ENCODE measurements at places on chromosomes 1 and 21. TPM values are rescaled to one million over a fixed set of nuclear protein-coding genes. Genes with fewer than 3 reads are reported as not detected.

The SAMD13 gene
- 0.67 TPM for total RNA-seq

The KPRP gene
- not detected for total RNA-seq

The UMODL1 gene
- total RNA-seq: not detected

The PDIK1L gene
- total RNA-seq: 6.2 TPM

DNA sequence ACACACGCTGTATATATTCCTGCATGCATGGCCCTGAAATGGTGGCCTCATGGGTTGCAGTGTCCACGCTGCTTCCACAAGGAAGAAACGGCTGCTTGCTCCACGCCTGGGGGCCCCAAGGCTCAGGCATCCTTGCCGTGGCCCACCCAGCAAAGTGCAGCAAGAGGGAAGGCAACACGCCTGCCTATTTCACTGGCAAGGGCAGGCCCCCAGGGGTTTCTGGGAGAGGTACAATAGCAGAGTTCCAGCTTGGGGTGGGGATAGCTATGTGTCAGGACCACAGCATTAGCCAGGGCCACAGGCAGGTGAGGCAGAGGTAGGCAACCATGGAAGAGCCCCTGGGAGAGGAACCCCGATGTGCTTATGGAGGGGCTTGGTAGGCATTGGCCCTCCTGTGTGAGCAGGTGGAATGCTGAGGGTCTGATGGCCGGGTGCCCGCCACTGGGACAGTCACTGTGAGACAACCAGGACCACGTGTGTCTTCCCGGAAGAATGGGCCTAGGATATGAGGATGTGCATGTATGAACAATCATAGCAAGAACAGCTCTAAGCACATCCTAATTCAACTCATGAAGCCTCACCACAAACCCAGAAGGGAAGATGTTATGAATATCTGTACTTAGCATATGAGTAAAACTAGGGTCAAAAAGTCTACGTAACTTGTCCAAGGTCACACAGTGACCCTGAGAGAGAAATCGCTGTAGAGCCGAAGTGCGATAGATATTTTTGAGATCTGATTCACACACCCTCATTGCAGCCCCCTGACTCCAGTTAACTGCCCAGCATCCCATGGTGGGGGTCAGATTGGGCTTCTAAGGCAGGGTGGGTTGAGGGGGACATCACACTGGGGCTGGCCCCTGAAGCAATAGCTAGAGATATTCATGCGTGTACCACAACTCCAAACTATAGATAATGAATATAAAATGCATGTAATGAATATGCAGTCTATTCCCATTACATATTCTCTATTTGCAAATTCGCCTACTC is 11.8 kb downstream of the TFF2 start:
- ATAC-seq: no peak
- no peak overlapping the region for H3K4me3 ChIP-seq
- no peaks in the 10 kb centered on the region for H3K4me1 ChIP-seq
- no peaks in the 10 kb centered on the region for H3K36me3 ChIP-seq

GRCh38 chr1:243508303-243508713 is 252.5 kb downstream of the SDCCAG8 start:
- ATAC-seq: no peak
- peaks cover 5% of the 10 kb centered on the region for H3K36me3 ChIP-seq
- H3K27ac ChIP-seq: no peak overlapping the region
- no peak overlapping the region for H3K4me3 ChIP-seq

DNA sequence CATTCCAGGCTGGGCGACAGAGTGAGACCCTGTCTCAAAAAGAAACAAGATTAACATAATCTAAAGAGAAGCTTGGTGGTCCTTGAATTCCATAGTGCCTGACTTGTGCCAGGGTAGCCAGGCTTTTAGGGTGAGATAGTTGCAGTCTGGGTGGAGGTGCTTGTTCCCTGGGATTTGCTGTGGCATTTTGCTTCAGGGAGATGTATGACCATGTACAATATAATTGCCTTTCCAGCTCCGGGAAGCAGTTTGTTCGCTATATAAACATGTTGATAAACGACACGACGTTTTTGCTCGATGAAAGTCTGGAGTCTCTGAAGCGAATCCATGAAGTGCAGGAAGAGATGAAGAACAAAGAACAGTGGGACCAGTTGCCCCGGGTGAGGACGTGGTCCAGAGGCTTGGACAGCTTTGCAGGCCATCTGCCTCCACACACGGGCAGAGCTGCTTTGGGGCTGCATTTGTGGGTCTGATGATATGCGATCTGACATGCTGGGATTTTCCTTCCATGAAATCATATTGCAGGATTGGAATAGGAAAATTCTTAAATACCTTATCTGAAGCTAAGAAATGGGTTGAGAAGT is 49.4 kb upstream of the KIF1B start:
- H3K4me1 ChIP-seq: peaks cover 3% of the 10 kb centered on the region
- H3K27me3 ChIP-seq: no peaks in the 10 kb centered on the region
- no peaks in the 10 kb centered on the region for H3K36me3 ChIP-seq
- no peak overlapping the region for H3K4me3 ChIP-seq

GRCh38 chr1:85199667-85200462 is 951 bp downstream of the SYDE2 start:
- no peaks in the 10 kb centered on the region for H3K36me3 ChIP-seq
- no peaks in the 10 kb centered on the region for H3K27me3 ChIP-seq
- ATAC-seq: no peak
- H3K4me3 ChIP-seq: peak overlapping the region; percentile 84
- peak overlapping the region; percentile 96 for H3K27ac ChIP-seq
- no peaks in the 10 kb centered on the region for H3K4me1 ChIP-seq

GRCh38 chr21:36804874-36805611 is 106.1 kb downstream of the SIM2 start:
- no peak overlapping the region for H3K4me3 ChIP-seq
- H3K4me1 ChIP-seq: no peaks in the 10 kb centered on the region
- no peaks in the 10 kb centered on the region for H3K36me3 ChIP-seq

DNA sequence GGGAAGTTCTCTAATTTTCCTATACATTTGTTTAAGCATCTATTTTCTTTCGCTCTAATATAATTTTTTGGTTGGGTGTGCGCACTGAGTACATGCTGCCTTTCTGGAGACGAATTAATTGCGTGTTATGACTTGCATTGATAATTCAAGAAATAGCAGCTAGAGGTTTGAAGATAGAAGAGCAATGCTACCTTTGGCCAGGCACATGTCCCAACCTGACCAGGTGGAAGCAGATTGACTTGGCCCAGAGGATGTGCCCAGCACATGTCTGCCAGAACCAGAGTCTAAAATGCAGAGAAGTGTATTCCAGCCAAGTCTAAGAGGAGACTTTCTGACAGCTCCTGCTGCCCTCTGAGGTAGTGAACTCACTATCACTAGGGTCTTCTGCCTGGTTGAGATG is 114.3 kb downstream of the SLC35F3 start:
- no peak overlapping the region for H3K27ac ChIP-seq
- peaks cover 7% of the 10 kb centered on the region for H3K27me3 ChIP-seq
- ATAC-seq: no peak
- H3K36me3 ChIP-seq: no peaks in the 10 kb centered on the region

DNA sequence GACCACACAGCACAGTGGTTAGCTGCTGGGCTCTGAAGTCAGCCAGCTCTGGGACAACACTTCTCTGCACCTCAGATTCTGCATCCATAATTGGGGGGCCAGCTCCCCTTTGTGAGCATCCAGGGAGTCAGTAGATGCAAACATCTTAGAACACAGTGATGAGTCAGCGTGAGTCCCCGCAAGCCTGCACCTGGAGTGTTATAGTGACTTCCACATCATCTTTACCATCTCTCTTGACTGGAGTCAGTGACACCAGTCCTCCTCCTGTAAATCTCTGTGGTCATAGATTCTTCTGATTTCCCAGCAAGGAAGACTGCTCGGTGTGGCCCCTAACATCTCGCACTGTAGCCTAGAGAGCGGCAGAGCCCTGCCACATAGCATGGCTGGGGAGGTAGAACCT is 13.9 kb upstream of the EDN2 start:
- no peaks in the 10 kb centered on the region for H3K27me3 ChIP-seq
- no peaks in the 10 kb centered on the region for H3K4me1 ChIP-seq
- no peaks in the 10 kb centered on the region for H3K36me3 ChIP-seq
- peak overlapping the region; percentile 90 for H3K27ac ChIP-seq

GRCh38 chr1:161013488-161014230 is 7.3 kb downstream of the F11R start:
- H3K36me3 ChIP-seq: no peaks in the 10 kb centered on the region
- no peaks in the 10 kb centered on the region for H3K27me3 ChIP-seq
- peak; percentile 93 for ATAC-seq
- peaks cover 6% of the 10 kb centered on the region for H3K4me1 ChIP-seq
- H3K4me3 ChIP-seq: no peak overlapping the region

GRCh38 chr1:201113451-201114244 is 1.4 kb upstream of the CACNA1S start:
- H3K4me1 ChIP-seq: peaks cover 19% of the 10 kb centered on the region
- peak overlapping the region; percentile 64 for H3K4me3 ChIP-seq
- no peak overlapping the region for H3K27ac ChIP-seq
- H3K27me3 ChIP-seq: peaks cover 5% of the 10 kb centered on the region
- no peak for ATAC-seq
